ENCODE measurements at places on chromosomes 12 and 14.

- DNase-seq, result no peak
These were observed 23.3 kb downstream of the AHNAK2 start for GRCh38 chr14:104954746-104955395.

DNA sequence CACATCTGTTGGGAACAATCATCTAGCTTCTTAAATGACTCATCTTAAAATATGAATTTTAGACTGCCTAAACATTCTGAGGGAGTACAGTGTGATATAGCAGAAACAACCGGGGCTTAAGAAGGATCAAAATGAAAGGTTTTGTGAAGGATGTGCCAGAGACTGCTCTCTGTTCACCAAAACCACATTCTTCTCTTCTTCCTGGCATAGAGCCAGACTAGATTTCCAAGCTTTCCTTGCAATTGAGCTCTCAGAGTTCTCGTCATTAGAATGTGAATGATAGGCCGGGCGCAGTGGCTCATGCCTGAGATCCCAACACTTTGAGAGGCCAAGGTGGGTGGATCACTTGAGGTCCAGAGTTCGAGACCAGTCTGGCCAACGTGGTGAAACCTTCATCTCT lies 94.5 kb downstream of the LRRIQ1 start:
- no peak for DNase-seq

DNA sequence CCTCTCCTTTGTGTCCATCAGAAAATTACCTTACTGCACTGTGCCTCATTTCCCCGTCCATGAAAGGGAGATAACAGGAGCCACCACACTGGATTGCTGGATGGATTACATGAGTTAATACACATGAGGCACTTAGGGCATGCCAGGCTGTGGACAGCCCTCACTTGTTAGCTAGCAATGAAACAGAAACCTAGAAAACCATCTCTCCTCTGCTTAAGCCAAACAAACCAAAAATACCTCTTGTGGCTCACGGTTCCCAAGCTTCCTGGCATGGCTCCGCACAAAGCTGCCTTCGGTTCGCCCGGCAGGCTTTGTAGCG lies 660 bp upstream of the HCFC2 start:
- no peak for DNase-seq

DNA sequence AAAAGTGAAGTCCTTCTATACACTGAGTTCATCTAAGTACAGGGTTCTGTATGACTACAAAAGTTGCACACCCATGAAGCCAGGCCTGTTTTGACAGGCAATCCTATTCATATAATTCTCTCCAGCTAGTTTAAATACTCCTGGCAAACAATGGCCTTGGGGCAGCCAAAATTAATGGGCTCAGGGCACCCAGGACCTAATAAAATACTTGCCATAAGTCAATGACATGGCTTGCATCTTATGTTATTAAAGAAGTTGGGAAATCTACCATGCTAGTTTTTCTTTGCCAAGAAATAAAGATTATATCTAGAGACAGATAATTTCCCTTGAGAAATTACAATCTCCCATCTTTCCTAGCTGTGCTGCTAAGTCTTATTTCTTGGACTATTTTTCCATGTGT lies 11.1 kb upstream of the TMTC1 start:
- no peak for DNase-seq

- no peak for DNase-seq
These were observed 61.2 kb upstream of the DYNC1H1 start for GRCh38 chr14:101903111-101903561.

- no peak for DNase-seq
These were observed 265.6 kb upstream of the SFSWAP start for GRCh38 chr12:131445184-131445774.

DNA sequence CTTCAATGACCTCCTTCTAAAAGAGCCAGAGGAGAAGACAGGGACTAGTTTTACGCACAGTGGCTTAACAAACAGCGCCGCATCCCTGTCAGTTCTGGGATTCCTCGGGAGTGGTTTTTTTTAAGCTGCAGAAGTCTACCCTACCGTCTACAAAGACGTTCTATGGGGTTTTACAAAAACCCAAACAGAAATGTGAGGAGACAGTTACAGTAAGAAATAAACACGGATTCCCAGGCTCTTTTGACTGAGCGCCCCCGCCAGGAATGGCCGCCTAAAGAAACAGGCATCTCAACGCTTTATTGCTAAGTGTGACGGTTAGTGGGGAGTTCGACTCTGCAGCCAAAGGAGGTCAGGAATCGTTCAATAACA lies 484 bp downstream of the ALKBH1 start:
- no peak for DNase-seq

GRCh38 chr12:3655328-3655900 lies 97.5 kb downstream of the CRACR2A start:
- DNase-seq, result no peak

DNA sequence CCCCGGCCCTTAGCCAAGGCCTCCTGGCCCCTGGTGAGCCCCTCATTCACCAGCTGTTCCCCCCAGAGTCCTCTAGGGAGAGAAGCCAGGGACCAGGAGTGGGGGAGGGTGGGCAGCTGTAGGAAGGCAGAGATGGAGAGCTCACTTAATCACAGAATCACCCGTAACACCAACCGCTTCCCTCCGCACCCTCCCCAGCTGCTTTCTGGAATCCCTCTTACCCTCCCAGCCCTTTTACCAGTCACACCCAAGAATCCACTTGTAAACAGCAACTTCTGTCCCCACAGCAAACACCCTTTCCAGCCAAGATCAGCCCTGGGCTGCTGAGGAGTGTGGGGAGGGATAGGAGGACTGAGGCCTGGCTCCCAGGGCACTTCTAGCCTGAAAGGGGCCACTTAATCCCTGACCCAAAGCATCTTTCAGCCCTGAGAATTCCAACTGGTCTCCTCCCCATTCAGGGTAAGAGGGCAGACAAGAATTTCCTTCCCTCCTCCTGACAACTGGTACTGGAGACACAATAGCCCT lies 18.8 kb downstream of the NCKAP5L start:
- DNase-seq, result no peak
